ENCODE measurements at places on chromosomes 3 and 15.

DNA sequence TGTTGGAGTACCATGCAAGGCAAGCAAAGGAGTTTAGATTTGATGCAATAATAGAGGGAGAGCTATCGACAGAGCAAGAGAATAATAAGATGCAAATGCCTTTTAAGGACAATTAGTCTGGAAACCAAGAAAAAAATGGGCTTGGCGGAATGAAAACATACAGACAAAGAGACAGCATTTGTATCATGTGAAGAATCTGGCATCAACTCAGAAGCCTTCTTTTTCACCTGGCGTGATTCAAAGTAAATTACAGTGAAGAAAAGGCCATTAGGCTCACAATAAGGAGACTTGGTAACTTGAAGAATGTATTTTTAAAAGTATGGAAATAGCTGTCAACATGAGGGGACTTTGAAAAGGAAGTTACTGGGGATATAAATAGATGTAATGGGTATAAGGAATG lies 521.2 kb upstream of the GOLIM4 start:
- no peak for DNase-seq

- no peak for DNase-seq
Observed at GRCh38 chr3:177512945-177513814, 315.9 kb upstream of the TBL1XR1 start.

- DNase-seq, result no peak
Observed at GRCh38 chr15:23514484-23514883, 51.0 kb upstream of the MKRN3 start.

DNA sequence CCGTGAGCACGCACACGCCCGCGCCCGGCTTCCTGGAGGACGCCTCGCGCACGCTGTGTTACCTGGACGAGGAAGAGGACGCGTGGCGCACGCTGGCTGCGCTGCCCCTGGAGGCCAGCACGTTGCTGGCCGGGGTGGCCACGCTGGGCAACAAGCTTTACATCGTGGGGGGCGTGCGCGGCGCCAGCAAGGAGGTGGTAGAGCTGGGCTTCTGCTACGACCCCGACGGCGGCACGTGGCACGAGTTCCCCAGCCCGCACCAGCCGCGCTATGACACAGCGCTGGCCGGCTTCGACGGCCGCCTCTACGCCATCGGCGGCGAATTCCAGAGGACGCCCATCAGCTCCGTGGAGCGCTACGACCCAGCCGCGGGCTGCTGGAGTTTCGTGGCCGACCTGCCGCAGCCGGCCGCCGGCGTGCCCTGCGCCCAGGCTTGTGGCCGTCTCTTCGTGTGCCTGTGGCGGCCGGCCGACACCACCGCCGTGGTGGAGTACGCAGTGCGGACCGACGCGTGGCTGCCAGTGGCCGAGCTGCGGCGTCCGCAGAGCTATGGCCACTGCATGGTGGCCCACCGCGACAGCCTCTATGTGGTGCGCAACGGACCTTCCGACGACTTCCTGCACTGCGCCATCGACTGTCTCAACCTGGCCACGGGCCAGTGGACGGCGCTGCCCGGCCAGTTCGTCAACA lies 890 bp downstream of the KBTBD13 start:
- no peak for DNase-seq

- no peak for DNase-seq
Observed at GRCh38 chr3:54783611-54784010, 144.2 kb downstream of the LRTM1 start.

DNA sequence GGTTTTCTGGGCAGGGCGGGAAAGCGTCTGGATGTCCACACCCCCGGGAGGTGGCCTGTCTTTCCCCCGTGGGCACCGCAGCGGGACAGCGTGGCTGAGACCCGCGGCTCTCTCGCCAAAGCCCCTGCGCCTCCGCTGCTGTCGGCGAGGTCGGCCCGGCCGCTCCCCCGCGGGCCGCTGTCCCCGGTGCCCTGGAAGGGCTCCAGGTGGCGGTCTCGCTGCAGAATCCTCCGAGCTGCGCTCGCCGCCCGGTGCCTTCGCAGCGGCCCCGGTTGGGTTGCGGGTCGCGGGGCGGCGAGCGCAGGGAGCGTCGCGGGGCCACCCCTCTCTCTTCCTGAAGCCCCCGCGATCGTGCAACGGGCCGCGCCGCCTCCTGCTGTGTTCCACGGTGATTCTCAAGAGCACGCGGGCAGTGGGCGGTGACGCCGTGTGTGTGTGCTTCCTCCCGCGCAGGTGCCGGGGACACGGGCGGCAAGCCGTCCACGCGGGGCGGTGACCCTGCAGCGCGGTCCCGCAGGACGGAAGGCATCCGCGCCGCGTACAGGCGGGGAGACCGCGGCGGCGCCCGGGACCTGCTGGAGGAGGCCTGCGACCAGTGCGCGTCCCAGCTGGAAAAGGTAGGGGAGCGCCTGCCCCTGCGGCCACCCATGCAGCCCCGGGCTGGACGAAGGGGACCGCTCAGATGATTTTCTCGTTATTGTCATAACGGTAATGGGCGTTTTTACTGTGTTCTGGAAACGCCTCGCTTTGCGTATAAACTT lies 54.4 kb downstream of the LRRK1 start:
- DNase-seq, result peak; percentile 64

- DNase-seq, result peak; percentile 84
Observed at GRCh38 chr15:90031231-90031791, 30.2 kb downstream of the ZNF710 start.

- no peak for DNase-seq
Observed at GRCh38 chr3:23263796-23264195, 60.7 kb downstream of the UBE2E2 start.

DNA sequence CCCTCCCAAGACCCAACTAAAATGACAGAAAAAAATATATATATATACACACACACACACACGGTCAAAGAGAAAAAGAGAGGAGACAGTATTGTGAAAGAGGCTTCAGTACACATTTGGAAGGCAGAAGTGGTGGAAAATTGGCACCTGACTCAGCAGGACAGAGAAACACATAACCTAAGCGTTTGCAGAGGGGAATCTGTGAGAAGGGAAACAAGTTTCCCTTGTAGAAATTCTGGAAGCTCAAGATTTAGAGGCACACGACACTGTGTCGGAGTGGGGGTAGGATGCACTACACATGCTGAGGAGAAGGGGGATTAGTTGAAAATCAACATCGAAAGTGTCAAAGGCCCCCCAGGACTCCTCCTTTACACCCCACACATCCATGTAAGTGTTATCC lies 53.1 kb downstream of the PAK2 start:
- DNase-seq, result no peak

DNA sequence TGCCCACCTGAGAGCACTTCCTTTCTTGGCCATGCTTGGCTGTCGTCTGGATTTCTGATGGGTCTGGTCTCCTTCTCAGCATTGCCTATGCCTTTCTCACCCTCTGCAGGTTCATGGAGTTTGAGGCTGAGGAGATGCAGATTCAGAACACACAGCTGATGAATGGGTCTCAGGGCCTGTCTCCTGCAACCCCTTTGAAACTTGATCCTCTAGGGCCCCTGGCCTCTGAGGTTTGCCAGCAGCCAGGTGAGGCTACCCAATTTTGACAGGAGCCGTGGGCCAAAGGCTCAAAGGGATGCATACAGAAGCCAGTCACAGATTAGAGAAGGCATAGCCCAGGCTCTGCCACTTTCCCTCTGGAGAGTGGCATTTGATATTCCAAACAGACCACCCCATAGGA lies 10.5 kb downstream of the NUTM1 start:
- DNase-seq, result no peak

- no peak for DNase-seq
Observed at GRCh38 chr3:187624588-187624987, 45.6 kb downstream of the SST start.

GRCh38 chr3:58037141-58037910 lies 29.1 kb downstream of the FLNB start:
- DNase-seq, result no peak

GRCh38 chr3:8103954-8104353 lies 397.7 kb upstream of the LMCD1 start:
- DNase-seq, result no peak

- no peak for DNase-seq
Observed at GRCh38 chr3:197168606-197169005, 129.8 kb downstream of the DLG1 start.

DNA sequence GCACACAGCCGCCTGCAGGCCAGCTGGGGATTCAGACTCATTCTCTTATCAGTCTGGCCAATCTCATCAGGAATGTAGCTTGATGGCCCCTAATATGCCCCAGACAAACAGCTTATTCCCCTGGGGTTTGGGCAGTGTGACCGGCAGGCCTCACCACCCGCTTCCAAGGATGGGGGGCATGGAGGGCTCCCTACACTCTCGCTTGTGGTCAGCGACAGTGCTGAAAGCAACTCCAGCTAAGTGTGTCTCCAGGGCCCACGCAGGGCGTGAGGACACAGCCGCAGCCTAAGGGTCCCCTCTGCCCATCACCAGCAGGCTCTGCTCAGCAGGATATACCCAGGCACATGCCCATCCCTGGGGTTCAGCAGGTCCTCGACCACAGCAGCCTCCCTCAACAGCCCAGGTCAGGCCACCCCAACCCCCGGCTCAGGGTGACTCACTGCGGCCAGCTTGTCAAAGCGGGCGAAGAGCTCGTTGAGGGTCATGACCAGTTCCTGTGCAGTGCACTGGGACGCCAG lies 116.7 kb downstream of the ADCY5 start:
- no peak for DNase-seq

- no peak for DNase-seq
Observed at GRCh38 chr3:149188494-149188893, 33.1 kb downstream of the CP start.

DNA sequence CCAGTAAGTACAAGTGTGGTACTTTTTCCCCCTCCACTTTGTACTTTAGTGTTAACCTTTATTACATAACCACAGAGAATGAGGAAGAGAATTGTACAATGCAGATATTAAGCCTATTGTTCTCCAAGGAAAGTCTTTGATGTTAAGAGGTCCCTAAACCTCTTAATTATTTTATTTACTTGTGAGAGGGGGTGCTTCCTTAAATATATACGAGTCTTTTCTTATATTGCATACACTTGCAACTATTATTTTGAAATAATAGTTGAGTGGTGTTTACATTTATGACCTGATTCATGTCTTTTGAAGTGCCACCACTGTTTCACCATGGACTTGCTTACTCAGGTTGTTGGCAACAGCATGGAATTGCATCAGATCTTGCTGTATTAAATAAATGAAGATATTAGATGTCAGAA lies 10.1 kb downstream of the USP3 start:
- DNase-seq, result no peak

Data from GM13976 (cell line).